Fibroblast of skin of back (primary cell): ENCODE measurements at places on chromosomes 4 and X.

GRCh38 chr4:140924761-140925392, 168.7 kb upstream of the TBC1D9 start:
- DNase-seq = no peak

- DNase-seq = no peak
Observed at GRCh38 chrX:7111518-7111917, 36.0 kb upstream of the STS start.

DNA sequence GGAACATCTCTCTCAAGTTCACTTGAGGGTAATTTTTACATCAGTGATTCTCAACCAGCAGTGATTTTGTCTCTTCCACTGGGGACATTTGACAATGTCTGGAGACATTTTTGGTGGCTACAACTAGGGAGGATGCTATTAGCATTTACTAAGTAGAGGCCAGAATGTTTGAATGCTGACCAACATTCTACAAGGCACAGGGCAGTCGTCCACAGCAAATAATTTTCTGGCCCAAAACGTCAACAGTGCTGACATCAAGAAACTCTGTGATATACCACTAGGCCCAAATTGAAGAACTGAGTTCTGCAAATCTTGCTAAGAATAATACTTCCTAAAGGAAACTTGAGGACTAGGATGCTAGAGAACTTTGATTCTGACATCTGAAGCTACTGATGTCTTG, 7.1 kb downstream of the KLKB1 start:
- DNase-seq = no peak

DNA sequence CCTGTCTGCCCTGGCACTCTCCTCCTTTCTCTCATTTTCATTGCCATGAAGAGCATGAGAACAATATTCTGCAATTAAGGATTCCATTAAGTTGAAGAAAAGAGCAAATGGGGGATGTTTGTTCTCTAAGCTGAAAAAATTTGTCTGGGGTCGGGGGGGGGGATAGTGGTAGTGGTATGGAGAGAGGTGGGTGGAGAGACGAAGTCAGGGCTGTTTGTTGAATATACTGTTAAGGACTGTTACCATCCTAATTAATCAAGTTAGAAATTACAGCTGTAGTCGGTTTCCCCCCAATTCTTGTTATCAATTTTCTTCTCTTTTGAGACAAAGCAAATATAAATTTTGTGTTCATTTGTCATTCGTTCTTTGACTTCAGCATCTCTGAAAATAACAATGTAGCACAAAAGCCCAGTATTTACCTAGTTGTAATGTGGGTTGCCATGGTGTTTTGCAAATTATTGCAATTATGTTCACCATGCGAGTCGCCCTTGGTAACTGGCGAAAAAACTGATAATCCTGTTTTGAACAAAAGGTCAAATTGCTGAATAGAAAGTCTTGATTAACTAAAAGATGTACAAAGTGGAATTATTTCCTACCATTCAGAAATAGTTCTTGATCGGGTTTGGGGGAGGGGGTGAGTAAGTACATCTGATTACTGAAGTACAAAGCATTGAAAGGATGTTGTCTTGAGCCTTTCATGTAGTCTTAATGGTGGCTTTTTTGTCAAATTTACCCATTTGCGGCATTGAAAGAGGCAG, 139.1 kb downstream of the ARX start:
- DNase-seq = no peak

- no peak for DNase-seq
Observed at GRCh38 chrX:34112459-34112858, 19.7 kb downstream of the FAM47A start.

DNA sequence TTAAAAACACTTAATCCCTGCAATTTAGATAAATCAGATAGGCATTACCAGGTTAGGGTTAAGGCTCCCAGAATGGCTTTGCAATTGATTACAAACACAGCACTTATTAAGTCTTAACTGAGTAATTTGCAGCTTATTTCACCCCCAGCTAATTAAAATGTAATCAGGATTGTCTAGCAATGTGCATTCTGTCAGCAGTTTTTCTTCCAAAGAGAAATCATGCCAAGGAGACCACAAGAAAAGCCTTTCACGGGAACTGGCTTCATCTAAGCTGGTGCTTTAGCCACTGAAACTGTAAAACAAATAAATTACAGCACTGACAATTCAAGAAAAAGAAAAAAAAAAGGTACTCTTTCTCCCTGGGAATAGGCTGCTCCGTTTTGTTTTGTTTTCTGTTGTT, 2.1 kb downstream of the ANOS1 start:
- DNase-seq = no peak

GRCh38 chr4:6891436-6892170, 18.0 kb upstream of the TBC1D14 start:
- DNase-seq = peak; percentile 20
